ENCODE measurements at places on chromosomes 7 and 10. TPM values are rescaled to one million over a fixed set of nuclear protein-coding genes. Genes with fewer than 3 reads are reported as not detected.

The LMOD2 gene
- not detected for total RNA-seq

The TMEM236 gene
- total RNA-seq: 0.05 TPM

The NEURL1 gene
- 2.8 TPM for total RNA-seq

The DKK1 gene
- not detected for total RNA-seq

DNA sequence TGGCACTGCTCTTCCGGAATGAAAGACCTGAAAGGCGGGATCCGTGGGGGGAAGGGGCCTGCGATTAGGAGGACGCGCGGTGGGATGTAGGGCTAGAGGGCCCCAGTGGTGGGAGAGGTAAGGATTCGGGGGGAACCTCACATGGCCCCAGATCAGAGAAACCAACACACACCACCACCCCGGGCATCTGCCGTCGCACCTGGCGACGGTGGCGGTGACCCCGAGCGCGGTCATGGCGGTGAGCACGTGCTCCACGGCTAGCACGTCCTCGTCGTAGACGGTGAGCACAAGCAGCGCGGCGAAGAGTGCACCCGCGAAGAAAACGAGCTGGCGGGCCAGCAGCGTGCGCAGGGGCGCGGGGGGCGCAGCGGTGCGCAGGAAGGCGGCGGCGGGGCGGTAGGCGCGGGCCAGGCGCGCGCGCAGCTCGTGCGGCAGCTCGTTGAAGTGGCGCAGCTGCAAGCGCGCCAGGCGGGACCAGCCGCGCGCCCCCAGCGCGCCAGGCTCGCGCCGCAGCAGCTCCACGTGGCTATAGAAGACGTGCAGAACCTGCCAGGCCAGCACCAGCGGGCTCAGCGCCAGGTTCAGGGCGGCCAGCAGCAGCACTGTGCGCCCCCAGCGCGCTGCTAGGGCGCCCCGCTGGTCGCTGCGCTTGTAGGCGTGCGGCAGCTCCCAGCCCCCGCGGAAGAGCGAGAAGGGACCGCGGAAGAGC lies 5.7 kb downstream of the ATG9B start:
- peak; percentile 80 for DNase-seq

- no peak for DNase-seq
Observed at GRCh38 chr7:123719197-123719721, 29.5 kb downstream of the WASL start.

- no peak for DNase-seq
Observed at GRCh38 chr10:64484811-64485330, 963.7 kb downstream of the REEP3 start.

DNA sequence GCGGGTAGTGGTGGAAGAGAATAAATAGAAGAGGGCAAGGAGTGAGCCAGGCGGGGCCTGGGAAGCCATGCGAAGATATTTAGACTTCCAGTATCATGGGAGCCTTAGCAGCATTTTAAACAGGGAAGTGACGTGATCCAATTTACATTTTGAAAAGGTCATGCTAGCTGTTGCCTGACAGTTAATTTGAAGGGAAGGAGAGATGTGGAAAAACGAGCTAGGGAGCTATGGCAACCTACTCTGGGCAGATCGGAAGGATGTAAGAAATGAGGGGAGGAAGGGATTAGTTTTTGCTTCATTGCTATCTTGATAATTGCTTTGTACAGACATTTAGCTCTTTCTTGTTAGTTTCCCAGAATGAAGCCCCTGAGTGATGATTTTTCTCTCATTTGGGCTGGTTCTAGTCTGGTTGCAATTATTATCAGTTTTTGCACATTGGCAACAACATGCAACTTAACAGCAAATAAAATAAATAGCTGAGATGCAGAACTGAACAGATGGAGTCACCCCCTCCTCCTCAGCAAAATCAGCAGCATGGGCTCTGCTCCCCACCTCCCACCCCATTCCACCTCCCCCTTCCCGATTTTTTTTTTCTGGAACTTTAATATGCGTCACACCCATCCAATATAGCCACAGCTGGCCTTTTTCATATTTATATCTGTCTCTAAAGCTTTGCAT lies 13.0 kb upstream of the CALU start:
- DNase-seq: no peak
